ENCODE measurements at places on chromosomes 2 and 18.

GRCh38 chr2:19579461-19579860 lies 221.0 kb upstream of the OSR1 start:
- no peak for DNase-seq

- peak; percentile 79 for DNase-seq
These were observed 1.2 kb upstream of the DNAJB2 start for GRCh38 chr2:219277703-219278654.

GRCh38 chr2:54386585-54386984 lies 69.5 kb upstream of the SPTBN1 start:
- DNase-seq, result no peak

DNA sequence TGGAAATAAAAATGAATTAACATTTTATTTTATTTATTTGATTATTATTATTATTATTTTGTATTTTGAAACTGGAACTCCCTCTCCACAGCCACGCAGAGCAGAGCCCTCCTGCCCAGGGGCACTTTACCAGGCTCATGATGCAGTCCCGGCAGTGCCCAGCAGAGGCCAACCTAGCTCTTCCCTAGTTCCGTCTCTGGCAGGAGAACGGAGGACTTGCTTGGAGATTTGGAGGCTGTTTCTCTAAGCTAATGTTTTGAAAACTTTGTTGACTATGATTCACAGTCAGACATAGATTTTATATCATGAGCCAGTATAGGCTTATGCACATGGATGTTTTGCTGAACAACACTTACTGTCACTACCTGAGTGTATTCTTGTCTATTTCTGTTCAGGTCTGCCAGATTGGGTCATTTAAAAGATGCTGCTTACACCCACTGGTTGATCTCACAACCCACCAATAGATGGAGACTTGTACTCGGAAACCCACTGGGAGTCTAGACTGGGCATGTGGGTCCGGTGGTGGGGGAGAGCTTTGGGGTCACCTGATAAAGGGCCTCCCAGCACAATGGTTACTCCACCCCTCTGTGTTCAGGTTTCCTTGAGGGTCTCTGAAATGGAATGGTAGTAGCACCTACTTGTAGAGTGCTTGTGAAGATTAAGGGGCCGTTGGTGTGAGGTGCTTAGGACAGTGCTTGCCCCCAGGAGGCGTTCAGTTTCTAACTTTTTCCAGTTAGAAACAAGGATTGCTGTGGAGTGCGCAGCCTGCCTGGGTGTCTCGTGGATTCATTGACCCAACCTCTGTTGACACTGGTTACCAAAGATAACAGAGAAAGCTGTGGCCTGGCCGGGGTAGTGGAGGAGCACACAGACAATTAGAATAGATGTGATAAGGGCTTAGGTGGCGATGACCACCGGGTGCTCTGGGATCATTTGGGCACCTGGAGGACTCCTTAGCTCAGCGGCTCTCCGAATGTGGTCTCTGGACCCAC lies 177.3 kb downstream of the HAUS1 start:
- peak; percentile 56 for DNase-seq

DNA sequence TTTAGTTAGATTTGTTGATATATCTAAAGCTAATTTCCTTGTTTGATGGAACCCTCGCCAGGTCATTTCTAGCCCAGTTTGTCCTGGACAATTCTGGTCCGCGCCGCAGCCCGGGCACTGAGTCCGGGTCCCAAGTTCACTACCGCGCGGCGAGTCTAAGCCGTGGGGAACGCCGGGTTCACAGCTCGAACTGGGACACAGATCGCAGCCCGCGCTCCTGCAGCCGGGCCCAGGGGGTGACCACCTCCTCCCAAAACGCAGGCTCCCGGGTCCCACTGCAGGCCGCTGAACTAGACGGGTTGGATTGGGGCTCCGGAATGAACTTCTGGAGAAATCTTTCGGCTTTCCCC lies 681 bp downstream of the ACADL start:
- DNase-seq, result no peak

Measured in OCI-LY7 (cell line).